ENCODE measurements at places on chromosomes 6 and 20.

GRCh38 chr6:73367761-73368355 lies 1.8 kb downstream of the OOEP start:
- DNase-seq: no peak

GRCh38 chr6:154246723-154247118 lies 109.9 kb downstream of the IPCEF1 start:
- DNase-seq: no peak

- DNase-seq: no peak
Measured at GRCh38 chr6:116662202-116662601, 6.4 kb downstream of the ZUP1 start.

- no peak for DNase-seq
Measured at GRCh38 chr6:168217880-168218537, 101.6 kb downstream of the DACT2 start.

Data from glutamatergic neuron (in vitro differentiated cells).